ENCODE measurements at places on chromosomes 2 and 18.

DNA sequence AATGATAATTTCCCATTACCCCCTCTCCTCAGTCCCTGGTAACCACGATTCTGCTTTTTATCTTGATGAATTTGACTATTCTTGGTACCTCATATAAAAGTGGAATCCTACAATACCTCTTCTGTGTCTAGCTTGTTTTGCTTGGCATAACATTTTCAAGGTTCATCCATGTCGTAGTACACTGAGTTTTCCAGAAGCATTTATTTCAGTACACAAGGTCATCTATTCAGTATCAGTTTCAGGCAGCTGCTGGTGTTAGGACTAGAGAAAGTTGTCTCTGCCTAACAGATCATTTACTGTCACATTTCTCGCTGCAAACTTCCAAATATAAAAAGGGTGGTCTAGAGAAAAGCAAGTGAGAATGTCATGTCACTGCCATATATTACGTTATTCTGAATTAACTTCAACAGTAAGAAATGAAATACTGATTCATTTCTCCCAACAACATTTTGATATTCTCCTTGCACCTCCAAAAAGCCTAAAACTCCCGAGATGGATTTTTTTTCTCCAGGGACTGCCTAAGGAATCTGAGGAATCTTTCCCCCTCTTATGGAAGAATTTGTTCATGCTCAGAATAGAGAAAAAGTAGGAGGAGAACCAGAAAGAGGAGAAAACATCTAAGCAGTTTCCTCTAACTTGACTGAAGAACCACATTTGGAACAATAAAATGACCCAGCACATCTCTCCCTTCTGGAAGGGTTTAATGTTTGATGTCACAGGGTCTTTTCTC is 36.0 kb downstream of the CDK15 start:
- no peak for DNase-seq

DNA sequence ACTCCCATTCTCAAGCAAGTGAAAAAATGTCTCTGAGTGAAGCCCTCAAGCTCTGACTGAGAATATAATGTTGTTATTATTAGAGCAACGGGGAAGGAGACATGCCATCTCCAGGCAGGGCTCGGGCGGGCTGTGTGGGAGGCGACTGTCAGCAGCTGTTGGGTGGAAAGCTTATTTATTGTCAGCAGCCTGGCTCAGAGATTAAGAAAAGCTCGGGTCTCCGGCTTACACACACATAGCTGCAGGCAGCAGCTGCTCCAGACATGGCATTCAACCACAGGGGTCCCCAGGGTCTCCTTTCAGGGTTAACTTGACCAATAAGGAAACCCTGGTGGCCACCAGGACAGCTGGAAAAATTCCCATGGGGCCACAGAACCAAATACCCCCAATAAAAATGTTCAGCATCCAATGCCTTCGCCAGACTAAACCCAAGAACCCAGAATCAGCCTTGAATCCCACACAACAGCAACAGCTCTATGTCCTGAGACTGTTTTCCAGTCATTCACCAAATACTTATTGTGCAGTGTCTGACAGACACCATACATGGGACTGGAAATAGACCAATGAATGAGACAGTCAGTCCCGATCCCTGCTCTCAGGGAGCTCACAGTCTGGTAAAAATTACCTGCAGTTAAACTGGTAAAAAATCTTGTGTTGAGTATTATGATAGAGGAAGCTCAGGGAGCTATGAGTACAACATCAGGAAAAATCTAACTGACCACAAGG is 70.5 kb upstream of the RTN4 start:
- no peak for DNase-seq

GRCh38 chr2:47043142-47043890 is 111.8 kb downstream of the STPG4 start:
- no peak for DNase-seq

GRCh38 chr2:179524809-179525339 is 260.2 kb upstream of the SESTD1 start:
- no peak for DNase-seq

GRCh38 chr18:741931-742512 is 29.6 kb upstream of the ENOSF1 start:
- no peak for DNase-seq

DNA sequence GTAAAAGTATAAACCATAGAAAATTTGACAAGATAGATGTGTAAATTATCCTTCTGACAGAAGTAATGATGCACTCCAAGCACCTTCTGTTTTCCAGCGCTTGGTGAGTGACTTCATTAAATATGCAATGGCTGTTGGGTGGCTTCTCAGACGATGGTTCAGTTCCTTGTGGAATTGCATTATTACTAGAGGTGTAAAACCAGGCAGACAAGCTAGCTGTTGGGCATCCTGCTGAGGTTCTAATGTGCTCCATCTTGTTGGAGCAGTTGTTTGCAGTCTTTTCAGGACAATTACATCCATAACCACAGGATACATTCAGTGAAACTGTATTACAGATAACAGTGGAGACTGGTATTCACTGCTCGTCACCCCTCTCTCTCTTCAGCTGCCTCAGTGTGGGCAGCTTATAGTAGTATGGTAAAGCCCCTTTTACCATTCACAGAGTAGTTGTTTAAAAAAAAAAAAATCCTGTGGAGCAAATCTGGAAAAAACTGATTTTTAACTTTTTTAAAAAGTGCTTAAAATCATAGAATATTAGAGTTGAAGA is 143.5 kb downstream of the AGPS start:
- DNase-seq, result no peak

DNA sequence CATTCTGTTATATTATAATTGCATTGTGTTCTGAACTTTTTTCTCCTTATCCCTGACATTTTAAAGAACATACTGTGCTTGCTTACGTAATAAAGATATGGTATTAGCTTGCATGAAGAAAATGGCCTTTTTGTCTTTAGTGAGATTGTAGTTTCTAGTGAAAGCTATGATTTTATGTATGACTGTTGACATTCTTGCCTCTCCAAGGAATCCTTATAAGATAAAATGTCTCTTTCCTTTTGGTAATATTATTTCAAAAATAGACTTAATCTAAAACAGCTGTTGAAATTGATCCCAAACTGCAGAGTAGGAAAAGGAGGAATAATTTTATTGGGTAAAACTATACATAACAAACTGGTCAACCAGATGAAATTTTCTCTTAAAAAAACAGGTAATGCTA is 40.8 kb upstream of the CCDC102B start:
- DNase-seq, result no peak
